ENCODE measurements at places on chromosomes 6 and 20.
A peak's percentile ranks its signal among the peaks of the same experiment; 100 is the strongest.

DNA sequence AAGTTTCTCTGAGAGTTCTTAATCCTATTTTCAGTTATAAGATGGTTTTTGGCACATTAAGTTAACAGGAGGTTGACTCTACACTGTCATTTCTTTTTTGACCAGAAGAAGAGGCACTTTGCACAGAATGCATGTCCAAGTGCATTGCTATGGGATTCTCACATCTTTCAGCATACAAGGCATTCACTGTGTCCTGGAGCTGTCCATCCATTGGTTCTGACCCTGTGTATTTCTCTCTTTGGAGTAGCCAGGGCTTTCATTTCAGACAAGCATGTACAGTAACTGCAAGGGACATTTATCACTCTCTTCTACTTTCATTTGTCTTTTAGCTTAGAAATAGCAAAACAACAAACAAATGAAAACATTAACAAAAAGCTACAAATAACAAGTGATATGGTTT, 275.1 kb upstream of the IMPG1 start:
- no peak for DNase-seq

GRCh38 chr6:30113003-30113759, at the start of gene TRIM31:
Gene TRIM31, minus strand, starts transcription at chr6:30113090. Its CDS starts 285 bp downstream, at chr6:30112805.
- DNase-seq, result no peak

DNA sequence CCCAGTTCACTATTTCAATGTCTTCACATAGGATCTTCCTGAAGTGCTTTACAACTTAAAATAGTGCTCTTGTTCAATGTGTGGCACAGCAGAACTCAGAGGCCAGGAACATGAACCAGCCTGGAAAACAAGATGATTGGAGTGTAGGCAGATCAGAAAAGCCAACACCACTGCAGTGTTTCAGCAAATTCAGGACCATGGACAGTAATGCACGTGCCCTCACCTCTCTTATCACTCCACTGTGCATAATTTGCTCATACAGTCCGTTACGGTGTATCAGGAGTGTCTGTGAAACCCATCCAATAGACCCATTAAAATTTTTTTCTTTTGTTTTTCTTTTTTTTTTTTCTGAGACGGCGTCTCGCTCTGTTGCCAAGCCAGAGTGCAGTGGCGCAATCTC, 27.6 kb upstream of the HACE1 start:
- no peak for DNase-seq

- DNase-seq, result no peak
These were observed 39.6 kb downstream of the OR2B2 start for GRCh38 chr6:27872642-27873020.

- no peak for DNase-seq
These were observed 106.0 kb upstream of the CST7 start for GRCh38 chr20:24842918-24843715.

DNA sequence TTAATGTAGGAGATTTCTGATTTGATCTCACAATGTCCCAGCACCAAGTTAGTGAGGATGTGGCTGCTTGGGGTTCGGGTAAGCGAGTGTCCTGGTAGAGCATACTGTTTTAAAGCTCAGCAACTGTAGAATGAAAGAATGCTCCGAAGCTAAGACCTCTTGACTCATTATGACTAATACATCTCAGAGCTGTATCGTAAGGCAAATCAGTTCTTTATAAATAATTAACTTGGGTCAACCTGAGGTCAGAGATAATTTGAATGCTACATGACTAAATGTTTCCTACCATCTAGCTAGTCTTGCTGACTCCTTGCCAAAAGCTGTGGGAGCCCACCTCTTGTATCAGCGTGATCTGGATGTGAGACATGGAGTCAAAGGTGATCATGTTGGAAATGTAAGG, 128.8 kb upstream of the PDE7B start:
- no peak for DNase-seq

DNA sequence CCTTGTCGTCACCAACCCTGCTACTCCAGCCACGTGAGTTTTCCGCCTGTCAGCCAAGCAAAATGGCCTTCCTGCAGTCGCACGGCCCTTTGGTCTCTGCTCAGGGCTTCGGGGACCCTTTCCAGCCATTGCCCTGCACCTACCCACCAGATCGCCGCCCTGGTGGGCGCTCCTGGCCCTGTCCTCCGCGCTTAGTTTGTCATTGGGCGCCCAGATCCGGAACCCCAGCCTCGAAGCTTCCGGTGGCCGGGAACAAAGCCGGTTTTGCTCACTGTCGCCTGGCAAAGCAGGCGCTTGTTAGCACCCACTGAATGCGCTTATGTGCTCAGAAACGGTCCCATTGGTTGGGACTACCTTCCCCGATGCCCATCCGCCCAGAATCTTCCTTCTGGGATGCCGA, 536 bp downstream of the ZFP57 start:
- no peak for DNase-seq

DNA sequence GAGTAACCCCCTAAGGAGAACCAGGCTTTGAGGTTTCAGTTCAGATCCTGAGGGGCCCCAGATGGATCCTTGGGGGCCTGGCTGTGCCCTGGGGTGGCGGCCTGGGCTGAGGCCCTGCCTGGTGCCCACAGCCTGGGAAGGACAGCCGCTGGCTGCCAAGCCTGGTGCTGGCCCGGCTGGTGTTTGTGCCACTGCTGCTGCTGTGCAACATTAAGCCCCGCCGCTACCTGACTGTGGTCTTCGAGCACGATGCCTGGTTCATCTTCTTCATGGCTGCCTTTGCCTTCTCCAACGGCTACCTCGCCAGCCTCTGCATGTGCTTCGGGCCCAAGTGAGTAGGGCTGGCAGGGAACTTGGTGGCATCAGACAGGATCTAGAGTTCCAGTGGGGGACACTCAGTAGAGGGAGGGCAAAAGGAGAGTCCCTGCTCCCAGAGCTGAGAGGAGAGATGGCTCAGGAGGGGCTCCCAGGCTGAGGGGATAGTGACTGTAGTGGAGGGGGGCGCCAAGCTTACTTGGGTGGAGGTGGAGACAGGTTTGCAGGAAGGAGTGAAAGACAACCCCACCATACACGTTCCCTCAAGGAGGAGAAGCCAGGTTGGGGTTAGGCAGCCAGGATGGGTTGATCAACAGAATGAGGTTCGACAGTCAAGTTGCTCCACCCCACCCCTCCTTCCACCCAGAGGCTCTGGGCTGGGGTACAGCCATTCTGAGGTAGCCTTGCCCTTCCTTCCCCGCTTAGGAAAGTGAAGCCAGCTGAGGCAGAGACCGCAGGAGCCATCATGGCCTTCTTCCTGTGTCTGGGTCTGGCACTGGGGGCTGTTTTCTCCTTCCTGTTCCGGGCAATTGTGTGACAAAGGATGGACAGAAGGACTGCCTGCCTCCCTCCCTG, 9.5 kb downstream of the SLC29A1 start:
- no peak for DNase-seq

DNA sequence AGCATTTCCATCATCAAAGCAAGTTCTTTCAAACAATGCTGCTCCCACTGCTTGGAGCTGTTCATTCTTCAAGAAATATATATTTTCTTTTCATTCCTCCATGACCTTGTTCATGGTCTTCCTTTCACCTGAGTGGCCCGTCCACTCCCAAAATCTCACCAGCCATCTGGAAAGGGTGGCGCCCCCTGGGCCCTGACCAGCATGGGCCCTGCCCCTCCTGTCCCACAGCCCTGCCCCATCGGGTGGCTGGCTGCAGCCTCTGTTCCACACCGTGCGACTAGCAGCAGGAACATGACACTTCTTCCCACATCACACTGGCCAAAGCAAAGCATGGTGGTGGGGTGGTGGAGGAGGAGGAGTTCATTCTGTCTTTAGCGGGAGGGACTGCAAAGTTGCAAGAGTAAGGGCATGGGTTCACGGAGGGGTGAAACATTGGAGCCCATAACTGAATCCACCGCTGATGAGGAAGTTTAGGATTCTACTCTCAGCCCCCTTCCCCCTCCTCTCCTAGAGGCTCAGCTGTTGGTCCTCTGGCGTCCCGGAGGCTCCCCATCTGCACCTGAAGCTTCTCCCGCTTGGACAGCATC, 195.2 kb upstream of the SLC24A3 start:
- no peak for DNase-seq

GRCh38 chr6:13421425-13422059, 65.9 kb downstream of the GFOD1 start:
- DNase-seq, result no peak

- DNase-seq, result no peak
These were observed 282.1 kb upstream of the TCF21 start for GRCh38 chr6:133606852-133607251.

DNA sequence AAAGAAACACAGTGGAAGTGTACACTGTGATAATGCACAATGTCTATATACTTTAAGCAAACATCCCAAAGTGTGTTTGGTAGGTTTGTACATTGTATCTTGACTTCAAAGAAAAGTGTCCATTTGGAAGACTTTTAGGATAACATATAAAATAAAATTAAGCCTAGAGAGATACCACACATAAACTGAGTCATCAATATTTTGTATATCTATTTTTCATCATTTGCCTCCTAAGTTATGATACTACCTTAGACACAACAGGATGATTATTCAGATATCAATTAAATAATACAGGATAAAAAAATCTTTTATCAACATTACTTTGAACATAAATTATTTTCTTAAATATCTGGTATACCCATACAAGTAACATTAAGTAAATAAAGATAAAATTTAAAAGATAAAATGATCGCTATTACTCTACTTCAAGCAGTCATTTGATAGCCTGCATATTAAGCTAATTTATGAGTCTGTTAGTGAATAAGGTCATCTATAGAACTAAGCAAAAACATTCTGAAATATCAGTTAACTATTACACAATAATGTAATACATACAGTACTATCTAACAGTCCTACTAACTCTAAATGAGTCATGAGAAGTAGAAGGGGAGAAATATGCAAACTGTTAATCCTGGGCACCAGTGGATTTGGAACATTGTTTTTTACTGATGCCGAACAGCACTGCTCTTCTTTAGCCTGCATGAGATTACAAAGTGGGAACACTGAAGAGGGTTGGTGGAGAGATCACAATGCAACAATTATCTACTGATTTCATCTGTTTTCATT, 158.4 kb upstream of the SIM1 start:
- DNase-seq, result no peak

GRCh38 chr6:148422085-148422484, 79.4 kb downstream of the SASH1 start:
- no peak for DNase-seq

DNA sequence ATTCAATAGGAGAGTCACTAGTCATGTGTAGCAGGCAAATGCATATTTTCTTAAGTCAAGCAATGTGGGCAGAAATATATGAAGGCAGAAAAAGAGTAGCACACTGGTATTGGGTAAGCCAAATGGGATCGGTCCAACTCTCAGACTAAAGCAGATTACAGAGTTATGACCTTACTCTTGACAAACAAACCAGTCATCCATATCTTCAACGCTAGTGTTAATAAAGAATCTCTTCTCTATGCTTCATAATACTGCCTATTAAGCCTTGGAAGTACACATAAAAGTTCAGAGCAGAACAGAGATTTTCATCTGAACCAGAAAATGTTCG, 320.2 kb upstream of the JARID2 start:
- no peak for DNase-seq

- DNase-seq, result no peak
These were observed 538.7 kb upstream of the CDH4 start for GRCh38 chr20:60713396-60713795.

DNA sequence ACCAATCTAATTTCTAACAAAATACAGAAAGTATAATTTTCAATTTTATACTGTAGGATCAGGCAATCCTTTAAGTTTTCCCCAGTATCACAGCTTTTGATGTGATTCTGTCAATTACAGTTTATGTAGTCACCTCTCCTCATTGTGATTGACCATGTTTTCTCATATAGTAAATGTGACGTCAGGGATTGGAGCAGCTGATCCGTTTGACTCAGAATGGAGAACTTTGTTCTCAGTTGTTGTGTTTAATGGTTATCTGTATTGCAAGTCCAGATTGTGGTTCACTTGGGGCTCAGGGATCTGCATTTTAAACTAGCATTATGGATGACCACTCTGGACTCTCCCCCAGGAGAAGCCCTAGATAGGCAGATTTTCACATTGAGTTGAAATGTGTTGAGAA, 90.6 kb downstream of the DNAH8 start:
- DNase-seq, result no peak

GRCh38 chr6:6131492-6132109, 124.9 kb upstream of the NRN1 start:
- peak; percentile 4 for DNase-seq

DNA sequence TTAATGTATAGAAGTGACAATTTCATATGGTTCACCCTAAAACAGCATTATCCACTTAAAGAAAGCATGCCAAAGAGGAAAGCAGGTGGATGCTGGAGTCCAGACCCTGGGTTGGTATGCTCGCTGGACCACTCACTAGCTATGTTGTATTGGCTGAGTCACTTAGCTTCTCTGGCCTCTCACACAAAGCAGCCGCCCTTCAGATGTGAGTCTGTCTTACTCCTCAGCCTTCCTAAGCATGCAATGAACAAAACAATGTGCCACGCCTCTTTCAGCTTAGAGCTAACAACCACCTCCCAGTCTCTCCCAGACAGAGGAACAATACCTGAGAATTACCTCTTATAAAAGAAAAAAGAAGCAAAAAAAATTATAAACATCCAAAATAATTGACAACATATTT, 29.4 kb downstream of the SIM1 start:
- DNase-seq, result no peak

GRCh38 chr6:106631346-106631745, 2.0 kb downstream of the QRSL1 start:
- DNase-seq, result no peak

DNA sequence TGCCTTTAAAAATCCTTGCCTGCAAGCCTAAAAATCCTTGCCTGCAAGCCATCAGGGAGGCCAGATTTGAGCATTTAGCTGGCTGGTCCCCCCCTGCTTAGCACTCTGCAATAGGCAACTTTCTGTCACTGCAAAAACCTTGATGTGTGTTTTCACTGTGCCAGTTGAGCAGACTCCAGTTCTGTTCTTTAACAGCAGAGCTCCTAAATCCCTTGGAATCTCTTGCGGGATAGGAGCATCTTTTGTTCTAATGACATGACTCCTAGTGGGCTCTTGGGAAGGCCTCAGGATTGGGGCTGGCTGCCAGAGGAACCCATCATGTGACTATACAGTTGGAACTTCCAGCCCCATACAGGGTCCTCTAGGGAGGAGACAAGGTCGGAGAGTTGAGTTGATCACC, 50.4 kb downstream of the FAM184A start:
- no peak for DNase-seq

DNA sequence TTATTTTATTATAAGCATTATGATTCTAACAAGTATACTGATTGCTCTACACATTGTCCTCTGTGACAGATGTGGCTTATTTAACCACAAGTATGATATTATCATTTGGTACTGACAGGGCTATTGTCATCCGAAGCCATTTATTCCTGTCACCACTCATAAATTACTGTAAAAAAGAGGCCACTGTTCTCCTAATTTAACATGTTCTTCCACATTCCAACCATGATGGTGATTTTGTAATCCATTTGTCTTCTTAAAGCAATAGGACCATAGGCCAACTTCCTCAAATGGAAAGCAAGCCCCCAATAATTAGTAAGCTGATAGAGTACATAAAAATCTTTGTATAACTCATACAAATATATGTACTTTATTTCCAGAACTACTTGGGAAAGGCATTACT, 50.6 kb downstream of the FUT9 start:
- no peak for DNase-seq

- DNase-seq, result no peak
These were observed 212.6 kb downstream of the KIF16B start for GRCh38 chr20:16360668-16361067.
